Activated CD8-positive, alpha-beta T cell treated with anti-CD3 and anti-CD28 coated beads, Interleukin-2, amount 10 ng/mL, durations not matched to agents 7 days and 5 days (primary cell): ENCODE measurements at places on chromosomes 6 and 20. TPM values are rescaled to one million over a fixed set of nuclear protein-coding genes. Genes with fewer than 3 reads are reported as not detected.

OR2J3 gene
- not detected for total RNA-seq

DNA sequence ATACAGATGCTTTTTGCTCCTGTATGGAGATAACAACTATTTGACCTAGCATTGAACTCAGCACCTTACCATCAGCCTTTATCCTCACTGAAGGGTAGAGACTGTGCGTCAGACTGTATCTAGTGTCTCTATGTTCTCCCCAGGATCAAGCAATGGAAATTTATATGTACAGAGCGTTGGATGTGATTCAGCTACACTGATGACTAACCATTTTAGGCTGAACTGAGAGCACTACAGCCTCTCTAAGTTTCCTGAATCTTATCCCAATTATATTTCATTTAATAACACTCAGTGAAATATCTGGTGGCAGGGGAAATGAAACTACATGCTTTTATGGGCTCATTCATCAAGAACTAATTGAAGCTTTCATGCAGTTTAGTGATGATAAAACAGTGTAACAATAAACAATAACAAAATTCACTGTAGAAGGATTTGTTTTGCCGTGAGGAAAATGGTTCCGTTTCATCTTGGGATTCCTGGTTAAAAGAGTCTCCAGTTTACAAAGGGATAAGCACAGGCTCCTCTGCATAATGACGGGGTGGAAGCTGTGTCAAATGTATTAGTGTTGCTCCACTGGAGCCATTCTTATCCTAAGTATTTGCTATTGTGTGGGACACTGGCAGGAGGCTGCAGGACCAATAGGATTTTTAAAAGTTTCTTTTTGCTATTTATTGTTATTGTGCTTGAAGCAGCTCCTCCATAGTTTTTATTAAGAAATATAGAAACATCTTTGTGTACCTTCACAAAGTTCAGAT is 567.6 kb upstream of the MMS22L start:
- H3K27ac ChIP-seq: no peak overlapping the region
- no peaks in the 10 kb centered on the region for H3K4me1 ChIP-seq
- no peak for DNase-seq
- no peaks in the 10 kb centered on the region for H3K36me3 ChIP-seq
- H3K27me3 ChIP-seq: no peaks in the 10 kb centered on the region

DNA sequence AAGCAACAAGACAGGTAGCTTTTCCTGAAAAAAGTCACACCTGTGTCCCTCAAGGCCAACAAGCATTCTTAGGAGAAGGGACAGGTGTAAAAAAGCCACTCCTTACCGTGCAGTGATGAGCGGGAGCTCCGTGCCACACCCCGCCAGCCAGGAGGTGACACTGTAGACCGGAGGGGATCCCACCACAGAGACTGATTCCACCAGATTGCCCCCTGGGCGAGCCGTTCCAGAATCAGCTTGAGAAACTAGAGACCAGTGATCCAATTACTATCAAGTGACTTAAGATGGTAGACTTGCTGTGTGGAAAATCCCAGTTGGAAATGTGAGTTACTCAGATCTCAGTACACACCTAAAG is 37.4 kb downstream of the PKHD1 start:
- no peak overlapping the region for H3K27ac ChIP-seq
- no peak overlapping the region for H3K4me3 ChIP-seq
- no peaks in the 10 kb centered on the region for H3K36me3 ChIP-seq
- no peaks in the 10 kb centered on the region for H3K4me1 ChIP-seq

DNA sequence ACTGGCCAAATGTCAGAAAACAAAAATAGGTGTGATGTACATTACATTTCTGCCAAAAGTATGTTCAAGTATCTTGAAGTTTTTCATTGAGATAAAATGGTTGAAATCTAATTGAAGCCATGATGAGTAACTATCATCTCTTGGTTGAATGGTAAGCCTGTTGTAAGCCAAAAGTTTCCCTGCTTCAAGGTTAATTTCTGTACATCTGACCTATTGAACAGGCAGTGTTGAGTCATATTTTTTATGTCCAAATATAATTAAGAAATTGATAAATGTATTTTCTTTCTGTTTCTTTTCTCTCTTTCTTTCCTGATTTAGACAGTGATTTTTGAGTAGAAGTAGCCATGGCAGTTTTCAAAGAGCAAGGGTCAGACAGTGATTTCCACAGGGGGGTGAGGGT is 4.4 kb downstream of the RREB1 start:
- no peaks in the 10 kb centered on the region for H3K27me3 ChIP-seq
- no peak for DNase-seq
- peaks cover 62% of the 10 kb centered on the region for H3K4me1 ChIP-seq

GRCh38 chr6:77764364-77764763 is 111.5 kb downstream of the MEI4 start:
- H3K27me3 ChIP-seq: no peaks in the 10 kb centered on the region
- H3K4me3 ChIP-seq: no peak overlapping the region
- no peaks in the 10 kb centered on the region for H3K36me3 ChIP-seq
- DNase-seq: no peak
- H3K27ac ChIP-seq: no peak overlapping the region

DNA sequence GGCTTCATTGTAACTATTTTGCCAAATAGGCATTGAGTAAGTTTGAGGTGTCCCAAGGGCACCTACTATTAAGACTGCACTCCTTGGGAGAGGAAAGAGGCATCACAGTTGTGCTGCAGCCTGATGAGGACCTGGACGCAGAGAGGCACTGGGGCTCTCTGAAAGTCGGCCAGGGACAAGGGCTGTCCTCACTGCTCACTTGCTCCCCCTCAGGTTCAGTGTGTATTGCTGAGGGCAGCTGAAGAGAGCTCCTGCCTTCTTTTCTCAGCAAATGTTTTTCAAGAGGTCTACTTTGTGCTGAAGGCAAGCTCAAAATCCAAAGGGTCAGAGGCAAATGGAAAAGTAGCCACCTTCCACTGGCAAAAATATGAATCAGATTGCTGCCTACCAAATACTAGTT is 331.8 kb downstream of the RIMS1 start:
- no peak overlapping the region for H3K4me3 ChIP-seq
- H3K27me3 ChIP-seq: no peaks in the 10 kb centered on the region
- DNase-seq: no peak
- H3K4me1 ChIP-seq: no peaks in the 10 kb centered on the region
- no peak overlapping the region for H3K27ac ChIP-seq

DNA sequence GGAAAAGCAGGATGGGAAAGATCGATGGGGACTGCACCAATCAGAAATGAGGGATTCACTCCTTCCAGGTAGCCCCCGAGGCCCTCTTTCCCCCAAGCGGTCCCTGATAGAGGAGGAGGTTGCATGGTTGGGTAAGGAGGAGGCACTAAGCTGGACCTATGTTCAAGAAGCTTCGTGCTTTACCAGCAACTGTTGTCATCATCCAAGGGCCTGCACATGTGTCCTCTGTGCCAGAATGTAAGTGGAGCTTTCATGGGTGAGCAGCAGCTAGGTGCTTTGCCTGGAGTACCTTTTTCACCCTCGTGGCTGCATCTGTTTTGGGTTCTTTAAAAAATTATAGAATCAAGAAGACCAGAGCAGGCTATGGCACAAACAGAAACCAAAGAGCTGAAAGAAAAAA is 54.0 kb downstream of the GMPR start:
- H3K4me3 ChIP-seq: no peak overlapping the region
- DNase-seq: no peak
- no peaks in the 10 kb centered on the region for H3K36me3 ChIP-seq
- H3K4me1 ChIP-seq: no peaks in the 10 kb centered on the region
